ENCODE measurements at places on chromosomes 4 and X. TPM values are rescaled to one million over a fixed set of nuclear protein-coding genes. Genes with fewer than 3 reads are reported as not detected.

GRCh38 chr4:56817840-56818491 is 3.5 kb downstream of the SPINK2 start:
- DNase-seq = no peak
- no peak overlapping the region for H3K27ac ChIP-seq
- no peaks in the 10 kb centered on the region for H3K27me3 ChIP-seq
- H3K4me1 ChIP-seq = peaks cover 10% of the 10 kb centered on the region

DNA sequence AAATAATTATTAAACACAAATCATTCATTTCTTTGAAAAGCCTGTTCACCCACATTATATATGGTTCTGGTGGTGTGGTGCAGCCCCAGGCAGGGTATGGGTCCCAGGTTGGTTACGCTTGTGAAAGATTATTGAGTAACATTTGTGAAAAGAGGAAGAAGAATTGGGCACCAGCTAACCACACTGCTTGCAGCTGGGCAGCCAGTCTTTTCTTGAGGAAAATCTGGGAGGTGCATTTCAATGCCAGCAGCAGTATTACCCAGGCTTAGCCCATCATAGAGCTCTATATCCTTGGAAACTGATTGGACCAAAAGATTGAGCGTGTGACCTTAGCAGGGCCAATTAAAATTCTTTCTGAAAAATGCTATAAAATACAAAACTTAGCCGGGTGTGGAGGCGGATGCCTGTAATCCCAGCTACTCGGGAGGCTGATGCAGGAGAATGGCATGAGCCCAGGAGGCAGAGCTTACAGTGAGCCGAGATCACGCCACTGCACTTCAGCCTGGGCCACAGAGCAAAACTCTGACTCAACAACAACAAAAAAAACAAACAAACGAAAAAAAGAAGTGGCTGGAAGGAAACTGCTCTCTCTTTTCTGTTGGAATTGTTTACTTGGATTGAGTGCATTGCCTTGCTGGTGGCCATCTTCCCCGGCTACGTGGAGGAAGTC is 9.7 kb upstream of the PLAC8 start:
- H3K27me3 ChIP-seq = no peaks in the 10 kb centered on the region
- H3K36me3 ChIP-seq = no peaks in the 10 kb centered on the region
- no peaks in the 10 kb centered on the region for H3K4me1 ChIP-seq
- DNase-seq = no peak

GRCh38 chr4:15291122-15291521 is 136.7 kb upstream of the C1QTNF7 start:
- no peak overlapping the region for H3K4me3 ChIP-seq
- H3K36me3 ChIP-seq = no peaks in the 10 kb centered on the region
- no peaks in the 10 kb centered on the region for H3K27me3 ChIP-seq
- no peak for DNase-seq
- no peaks in the 10 kb centered on the region for H3K4me1 ChIP-seq

GRCh38 chr4:26938516-26938915 is 77.9 kb downstream of the STIM2 start:
- H3K27ac ChIP-seq = no peak overlapping the region
- H3K4me1 ChIP-seq = peaks cover 8% of the 10 kb centered on the region
- H3K36me3 ChIP-seq = no peaks in the 10 kb centered on the region
- no peaks in the 10 kb centered on the region for H3K27me3 ChIP-seq
- no peak overlapping the region for H3K4me3 ChIP-seq

DNA sequence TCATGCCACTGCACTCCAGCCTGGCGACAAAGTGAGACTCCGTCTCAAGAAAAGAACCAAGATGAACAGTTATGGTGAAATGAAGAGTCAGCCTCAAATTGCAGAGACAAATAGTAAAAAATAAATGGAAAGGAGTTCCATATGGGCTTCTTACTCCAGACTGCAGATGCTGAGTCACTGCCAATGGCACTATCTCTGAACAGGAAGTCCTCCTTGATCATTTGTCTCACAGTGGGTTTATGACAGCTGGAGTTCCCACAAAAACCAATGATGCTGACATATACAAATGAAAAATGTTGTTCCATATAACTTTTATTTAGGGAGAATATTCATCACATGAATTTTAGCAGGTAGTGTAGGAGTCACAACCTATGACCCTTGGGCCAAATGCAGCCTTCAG is 631.6 kb downstream of the PCDH18 start:
- no peak for DNase-seq
- H3K27ac ChIP-seq = no peak overlapping the region
- no peak overlapping the region for H3K4me3 ChIP-seq
- no peaks in the 10 kb centered on the region for H3K36me3 ChIP-seq

The UGT2B28 gene
- total RNA-seq = not detected
